ENCODE measurements at places on chromosomes 1 and 21. TPM values are rescaled to one million over a fixed set of nuclear protein-coding genes. Genes with fewer than 3 reads are reported as not detected.

The ATP1B1 gene
- 15.3 TPM for total RNA-seq

The OR6N1 gene
- total RNA-seq, result not detected

The PHF13 gene
- 19.1 TPM for total RNA-seq

The SPRR3 gene
- total RNA-seq, result not detected

The CAPZA1 gene
- 241 TPM for total RNA-seq

The DAB1 gene
- total RNA-seq, result not detected

The BCL2L15 gene
- 0.40 TPM for total RNA-seq

The SOAT1 gene
- 52.2 TPM for total RNA-seq

The RPRD2 gene
- 23.7 TPM for total RNA-seq

The IGFN1 gene
- not detected for total RNA-seq

The RPTN gene
- total RNA-seq, result not detected

The PKP1 gene
- not detected for total RNA-seq

The SHISAL2A gene
- total RNA-seq, result 5.0 TPM

The GIPC2 gene
- not detected for total RNA-seq

The PGBD2 gene
- total RNA-seq, result 7.6 TPM

The RRAGC gene
- 11.0 TPM for total RNA-seq

The CEP104 gene
- total RNA-seq, result 46.2 TPM

The KCNT2 gene
- total RNA-seq, result not detected

The TMEM269 gene
- total RNA-seq, result not detected

The FAM163A gene
- total RNA-seq, result not detected

The NCF2 gene
- total RNA-seq, result 6.2 TPM

The GSTM2 gene
- total RNA-seq, result 18.4 TPM

The PDPN gene
- not detected for total RNA-seq

The GBP2 gene
- 168 TPM for total RNA-seq

The CD2 gene
- 501 TPM for total RNA-seq

The TEDDM1 gene
- total RNA-seq, result not detected

The GPR37L1 gene
- not detected for total RNA-seq

The HCRTR1 gene
- total RNA-seq, result not detected

The SLC44A5 gene
- not detected for total RNA-seq

The C4BPA gene
- total RNA-seq, result not detected

The CD1C gene
- total RNA-seq, result 0.45 TPM

The SPATA46 gene
- not detected for total RNA-seq

The FCRL6 gene
- total RNA-seq, result not detected

The SAMD11 gene
- total RNA-seq, result not detected

The FLG gene
- total RNA-seq, result not detected

The CENPL gene
- total RNA-seq, result 23.2 TPM

The CTSE gene
- not detected for total RNA-seq

The LMX1A gene
- total RNA-seq, result not detected

The OLIG1 gene
- not detected for total RNA-seq

The MYCL gene
- total RNA-seq, result 0.42 TPM

The KCNJ15 gene
- total RNA-seq, result 2.3 TPM

The RORC gene
- total RNA-seq, result 1.3 TPM

The SLC1A7 gene
- total RNA-seq, result not detected

The THEM4 gene
- total RNA-seq, result 30.6 TPM

The TAF13 gene
- 24.9 TPM for total RNA-seq

The KRTAP25-1 gene
- not detected for total RNA-seq

The KRTAP11-1 gene
- not detected for total RNA-seq

The MTFR1L gene
- total RNA-seq, result 30.0 TPM
